ENCODE measurements at places on chromosomes 4 and X.

GRCh38 chr4:740011-740410, 34.4 kb downstream of the PCGF3 start:
- no peak for DNase-seq

GRCh38 chrX:17654116-17654515, 83.2 kb upstream of the SCML1 start:
- DNase-seq: no peak

DNA sequence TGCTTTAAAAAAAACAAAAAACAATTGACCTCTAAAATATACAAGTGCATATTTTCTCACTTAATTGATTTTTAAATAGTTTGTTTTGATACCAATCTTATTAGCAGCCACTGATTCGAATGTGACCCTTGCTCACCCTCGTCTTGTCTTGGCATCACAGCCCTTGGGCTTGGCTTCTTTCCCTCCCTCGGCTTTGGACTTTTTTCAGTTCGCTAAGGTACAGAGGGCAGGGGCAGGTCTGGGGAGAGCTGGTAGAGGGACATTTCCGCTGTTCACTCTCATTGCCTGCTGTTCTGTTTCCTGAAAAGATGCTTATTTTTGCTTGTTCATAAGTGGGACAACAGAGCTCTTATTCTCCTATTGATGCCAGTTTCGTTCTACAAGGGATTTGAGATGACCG, 88.5 kb upstream of the RPS6KA3 start:
- DNase-seq: no peak

DNA sequence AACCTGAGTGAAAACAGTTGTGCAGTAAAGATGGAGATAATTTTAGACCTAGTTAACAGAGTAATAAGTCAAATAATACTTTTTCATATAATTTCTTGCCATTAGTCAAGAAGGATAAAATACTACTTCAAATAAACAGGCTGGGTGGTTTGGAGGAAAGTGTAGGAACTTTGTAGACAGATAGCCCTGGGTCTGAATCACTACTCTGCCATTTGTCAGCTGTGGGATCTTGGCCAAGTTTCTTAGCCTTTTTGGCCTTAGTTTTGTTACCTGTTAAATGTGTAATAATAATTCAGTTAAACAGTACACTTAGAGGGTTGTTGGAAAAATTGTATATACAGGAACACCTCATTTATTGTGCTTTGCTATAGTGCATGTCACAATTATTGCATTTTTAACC, 163.7 kb downstream of the NPNT start:
- no peak for DNase-seq

- DNase-seq: no peak
Observed at GRCh38 chr4:58566260-58566659, 1456.1 kb upstream of the IGFBP7 start.

DNA sequence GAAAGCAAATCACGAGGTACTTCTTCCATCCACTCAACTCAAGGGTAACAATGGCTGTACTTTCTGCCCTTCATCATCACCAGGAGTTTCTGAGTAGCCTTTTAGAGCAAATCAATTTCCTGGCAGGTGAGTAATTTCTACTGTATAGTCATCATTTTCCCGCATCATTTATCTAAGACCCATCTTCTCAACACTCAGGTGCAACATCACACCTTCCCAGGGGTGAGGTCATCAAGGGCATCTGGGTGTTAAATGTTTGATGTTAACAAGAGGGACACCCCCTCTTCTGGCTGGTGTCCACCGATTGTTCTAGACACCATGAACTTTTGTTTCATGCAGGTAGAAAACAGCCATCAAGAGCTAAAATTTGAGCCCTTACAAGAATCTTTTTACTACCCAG, 313.4 kb upstream of the MAGEB2 start:
- no peak for DNase-seq

- DNase-seq: no peak
Observed at GRCh38 chr4:41569961-41570360, 32.0 kb downstream of the LIMCH1 start.

DNA sequence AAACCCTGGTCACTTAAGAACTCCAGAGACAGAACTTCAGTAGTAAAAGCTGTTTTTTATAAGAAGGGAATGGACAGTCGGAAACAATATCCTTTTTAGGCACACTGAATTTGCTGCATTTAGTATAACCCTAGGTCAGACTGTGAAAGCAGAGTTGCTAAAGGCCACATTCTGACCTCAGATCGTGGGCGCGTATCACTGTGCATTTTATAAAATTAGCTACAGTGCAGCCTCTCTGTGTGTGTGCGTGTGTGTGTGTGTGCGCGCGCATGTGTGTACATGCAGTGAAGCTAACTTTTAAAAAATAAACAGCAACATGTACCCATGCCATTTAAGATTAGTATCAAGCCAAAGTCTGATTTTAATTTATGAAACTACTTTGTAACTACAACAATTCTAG, 8.0 kb downstream of the ZNF827 start:
- no peak for DNase-seq

DNA sequence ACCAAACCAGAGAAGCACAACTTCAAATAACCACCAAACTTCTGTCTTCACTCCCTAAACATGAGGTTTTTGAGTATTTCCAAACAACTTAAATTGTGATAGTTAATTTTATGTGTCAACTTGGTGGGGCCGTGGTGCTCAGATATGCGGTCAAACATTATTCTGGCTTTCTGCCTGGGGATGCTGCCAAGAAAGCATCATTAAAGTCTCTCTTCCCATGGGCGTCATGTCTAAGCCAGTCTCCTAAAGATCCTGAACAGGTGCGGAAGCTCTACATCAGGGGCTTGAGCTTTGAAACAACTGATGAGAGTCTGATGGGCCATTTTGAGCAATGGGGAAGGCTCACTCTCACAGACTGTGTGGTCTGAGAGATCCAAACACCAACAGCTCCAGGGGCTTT, 24.1 kb upstream of the SOD3 start:
- DNase-seq: no peak

GRCh38 chrX:137031039-137031438, 2.8 kb downstream of the GPR101 start:
- no peak for DNase-seq

GRCh38 chr4:138805736-138806135, 209.8 kb upstream of the NOCT start:
- no peak for DNase-seq

DNA sequence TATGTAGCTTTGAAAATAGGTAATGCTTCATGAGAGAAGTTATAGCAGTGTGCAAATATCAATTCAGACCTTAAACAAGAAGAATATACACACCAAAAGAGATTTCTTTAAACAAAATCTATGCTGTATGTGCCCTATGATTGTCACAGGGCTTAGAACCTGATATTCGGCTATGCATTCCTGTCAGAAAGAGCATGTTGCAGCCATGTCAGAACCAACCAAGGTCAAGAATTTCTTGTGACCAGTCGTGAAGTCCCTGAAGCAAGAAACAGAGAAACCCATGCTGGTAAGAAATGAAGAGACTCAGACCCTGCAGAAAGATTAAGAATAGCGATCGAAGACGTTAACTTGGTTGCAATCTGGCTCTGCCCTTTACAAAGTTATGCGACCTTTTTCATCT, 210.3 kb upstream of the SPIN4 start:
- DNase-seq: no peak

- no peak for DNase-seq
Observed at GRCh38 chr4:41012293-41012692, 202.0 kb downstream of the APBB2 start.

DNA sequence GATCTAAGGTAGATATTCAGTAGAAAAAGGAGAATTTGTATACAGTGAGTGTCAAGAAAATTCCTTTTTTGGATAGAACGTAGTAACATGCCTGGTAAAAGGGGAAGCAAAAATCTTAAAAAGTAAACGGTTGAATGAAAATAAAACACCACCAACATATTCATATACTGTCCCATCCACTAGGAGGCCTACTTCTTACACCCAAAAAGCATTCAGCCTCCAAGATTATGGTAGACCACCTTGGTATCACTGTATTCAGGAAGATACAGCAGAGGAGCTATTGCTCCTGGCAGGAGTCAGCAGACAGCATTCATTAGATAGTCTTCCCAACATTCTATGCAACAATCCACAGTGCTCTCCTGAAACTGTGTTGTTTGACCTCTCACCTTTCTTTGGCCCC, 274.6 kb upstream of the MAGEB2 start:
- DNase-seq: no peak

DNA sequence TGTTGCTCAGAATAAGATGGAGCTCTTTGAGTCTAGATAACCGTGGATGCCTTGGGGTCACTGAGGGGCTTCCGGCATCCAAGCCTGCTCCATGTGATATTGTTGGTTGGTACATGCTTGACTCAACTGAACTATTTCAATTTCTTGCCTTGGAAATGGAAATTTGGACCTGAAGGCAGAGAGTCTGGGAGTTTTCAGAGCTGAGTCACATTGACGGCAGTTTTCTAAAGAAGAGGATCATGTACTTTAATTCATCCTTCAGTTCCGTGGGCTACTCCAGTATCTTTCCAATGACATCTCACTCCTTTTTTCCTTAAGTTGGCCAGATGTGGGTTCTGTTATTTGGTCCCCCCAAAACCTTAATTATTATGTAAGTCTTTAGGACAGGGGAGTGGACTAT, 100.5 kb downstream of the MFAP3L start:
- DNase-seq: no peak

- DNase-seq: no peak
Observed at GRCh38 chr4:98879515-98879914, 49.4 kb downstream of the EIF4E start.

DNA sequence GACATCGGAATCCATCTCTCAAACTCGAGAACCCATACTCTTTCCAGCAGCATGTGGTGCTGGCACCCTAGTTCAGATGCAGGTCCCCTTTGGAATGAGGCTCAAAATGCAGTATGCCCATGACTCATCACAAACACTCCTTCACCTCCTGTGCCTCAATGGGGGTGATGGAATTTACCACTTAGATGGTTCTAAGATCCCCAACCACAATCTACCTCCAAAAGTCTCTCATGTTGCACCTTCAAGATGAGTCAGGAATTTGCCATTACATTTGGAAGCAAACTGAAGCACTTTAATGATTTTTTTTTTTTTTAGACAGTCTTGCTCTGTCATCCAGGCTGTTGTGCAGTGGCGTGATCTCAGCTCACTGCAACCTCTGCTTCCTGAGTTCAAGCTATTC, 8.5 kb upstream of the MID1 start:
- DNase-seq: peak; percentile 75

DNA sequence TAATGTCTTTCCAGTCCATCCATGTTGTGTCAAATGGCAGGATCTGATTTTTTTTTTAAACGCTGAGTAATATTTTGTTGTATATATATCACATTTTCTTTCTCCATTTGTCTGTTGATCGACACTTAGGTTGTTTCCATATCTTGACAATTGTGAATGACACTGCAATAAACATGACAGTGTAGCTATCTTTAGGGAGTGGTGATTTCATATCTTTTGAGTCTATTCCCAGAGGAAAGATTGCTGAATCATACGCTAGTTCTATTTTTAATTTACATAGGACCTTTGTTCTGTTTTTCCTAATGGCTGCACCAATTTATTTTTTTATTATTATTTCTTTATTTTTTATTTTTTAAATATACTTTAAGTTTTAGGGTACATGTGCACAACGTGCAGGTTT, 470.7 kb downstream of the CCSER1 start:
- no peak for DNase-seq

- no peak for DNase-seq
Observed at GRCh38 chrX:9765072-9765736, 443 bp downstream of the GPR143 start.

- DNase-seq: no peak
Observed at GRCh38 chr4:145935253-145936141, 3.1 kb downstream of the ZNF827 start.

DNA sequence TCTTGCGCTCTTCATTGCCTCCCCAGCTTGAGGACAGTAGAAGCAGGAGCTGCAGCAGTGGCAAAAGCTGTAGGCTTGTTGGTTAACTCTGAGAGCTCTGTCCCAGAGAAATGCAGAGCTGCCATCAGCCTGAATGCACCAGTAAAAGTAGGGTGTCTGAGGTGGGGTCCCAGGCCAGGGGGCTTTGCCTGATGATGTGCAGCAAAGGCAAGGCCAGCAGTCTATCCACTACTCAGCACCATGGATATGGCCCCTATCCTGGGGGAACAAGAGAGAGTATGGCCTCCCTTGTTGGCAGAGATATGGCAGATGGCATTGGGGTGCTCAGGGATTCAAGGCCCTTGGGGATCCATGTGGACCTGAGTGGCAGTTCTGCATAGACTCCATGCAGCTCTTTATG, 180.2 kb downstream of the HMGN5 start:
- no peak for DNase-seq

GRCh38 chr4:126733301-126733700, 899.5 kb upstream of the INTU start:
- no peak for DNase-seq

DNA sequence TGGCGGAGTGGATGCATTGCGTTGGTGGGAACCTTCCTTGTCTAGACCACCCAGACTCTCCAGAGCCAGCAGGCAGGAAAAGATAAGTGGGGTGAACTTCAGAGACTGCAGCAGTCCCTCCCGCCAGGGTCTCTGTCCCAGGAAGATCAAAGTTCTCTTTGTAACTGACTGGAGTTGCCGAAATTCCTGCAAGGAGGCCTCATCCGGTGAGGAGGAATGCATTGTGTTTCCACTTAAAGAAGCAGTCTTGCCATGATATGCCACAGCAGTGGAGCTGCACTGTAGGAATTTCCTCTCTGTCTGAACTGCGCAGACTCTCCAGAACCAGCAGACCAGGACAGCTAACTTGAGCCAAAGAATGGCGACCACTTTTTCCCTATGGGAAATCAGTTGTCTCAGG, 1190.4 kb downstream of the TECRL start:
- DNase-seq: no peak

DNA sequence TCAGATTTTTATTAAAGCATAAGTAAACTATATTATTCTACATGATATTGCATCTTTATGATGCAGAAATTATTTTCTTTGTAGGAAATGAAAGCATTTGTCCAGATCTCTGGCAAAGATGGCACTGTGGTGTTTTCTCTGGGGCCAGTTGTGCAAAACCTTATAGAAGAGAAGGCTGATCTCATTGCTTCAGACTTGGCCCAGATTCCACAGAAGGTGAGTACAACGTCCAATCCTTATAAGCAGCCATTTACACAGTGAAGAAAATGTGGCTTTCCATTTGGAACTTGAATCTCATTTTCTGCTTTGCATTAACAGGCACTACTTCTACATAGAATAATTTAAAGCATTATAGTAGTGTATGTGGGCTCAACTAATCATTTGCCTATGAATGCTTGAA, 6.9 kb upstream of the UGT2B7 start:
- DNase-seq: no peak

Measured in keratinocyte (primary cell).